Activated CD8-positive, alpha-beta memory T cell treated with anti-CD3 and anti-CD28 coated beads for 4 hours (primary cell): ENCODE measurements at places on chromosomes 2 and 18.

GRCh38 chr2:121164042-121164441, 121.0 kb downstream of the TFCP2L1 start:
- no peak for DNase-seq

- DNase-seq, result no peak
Observed at GRCh38 chr2:233353101-233353768, 1.1 kb upstream of the DGKD start.

GRCh38 chr2:112055730-112056625, 909 bp downstream of the TMEM87B start:
- no peak for DNase-seq

GRCh38 chr2:216765761-216766262, 70.5 kb upstream of the IGFBP5 start:
- DNase-seq, result no peak

DNA sequence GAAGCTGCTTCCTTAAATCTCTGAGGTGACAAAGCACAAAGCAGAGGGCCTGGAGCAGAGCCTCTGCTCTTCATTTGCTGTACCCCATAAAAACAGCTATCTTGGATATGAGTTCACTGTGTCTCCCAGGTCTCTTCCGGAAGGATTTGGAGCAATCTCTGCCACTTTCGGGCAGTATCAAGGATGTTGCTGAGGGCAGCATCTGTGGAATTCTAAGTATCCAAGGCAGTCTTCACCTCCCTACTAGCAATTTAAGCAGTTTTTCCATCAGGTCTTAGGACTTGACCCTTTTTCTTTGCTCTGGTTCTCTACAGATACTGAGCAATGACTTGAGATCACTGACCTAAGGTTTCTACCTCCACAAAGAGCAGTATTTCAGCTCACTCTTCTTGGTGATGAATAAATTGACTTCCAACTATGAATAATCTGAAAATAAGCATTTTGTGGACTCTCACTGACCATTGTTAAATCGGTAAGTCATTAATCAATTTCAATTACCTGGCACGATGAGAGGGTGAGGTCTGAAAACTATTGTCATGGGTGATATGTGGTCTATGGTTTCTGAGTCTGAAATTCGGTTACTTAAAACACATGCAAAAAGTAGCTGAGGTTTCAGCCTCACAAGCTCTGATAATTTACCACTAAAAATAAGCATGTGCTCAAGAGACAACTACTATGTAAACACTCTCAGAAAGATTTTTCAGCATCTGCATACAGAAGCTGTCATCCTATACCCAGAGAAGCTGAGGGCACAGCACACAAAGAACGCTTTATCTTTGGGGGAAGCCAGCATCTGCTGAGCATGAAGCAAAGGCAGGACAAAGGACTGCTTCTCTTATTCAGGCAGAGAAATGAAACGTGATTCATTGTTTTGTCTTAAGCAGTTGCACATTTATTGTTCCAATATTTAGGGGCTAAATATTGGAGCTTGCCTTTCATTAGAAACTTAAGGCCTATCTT, 32.1 kb upstream of the SPATS2L start:
- no peak for DNase-seq

DNA sequence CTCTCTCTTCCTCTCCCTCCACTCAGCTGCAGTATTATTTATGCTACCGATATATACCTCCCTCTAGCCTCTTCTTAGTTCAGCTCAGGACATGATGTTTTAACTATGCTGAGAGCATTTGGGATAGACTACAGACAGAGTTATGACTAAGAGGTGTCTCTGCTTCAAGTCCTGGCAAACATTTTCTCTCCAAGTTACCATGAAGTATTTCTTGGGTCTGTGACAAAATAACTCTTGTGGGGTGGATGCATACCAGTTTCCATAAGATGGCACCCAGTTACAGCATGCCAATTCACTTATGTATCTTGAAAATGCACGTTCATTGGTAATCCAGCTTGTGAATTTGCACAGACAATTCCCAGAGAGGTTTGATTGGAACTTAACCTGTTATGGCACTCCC, 737.6 kb downstream of the SLC4A3 start:
- no peak for DNase-seq
